Left renal cortex interstitium (tissue), 4 donors: ENCODE measurements at places on chromosomes 13 and 19.

GRCh38 chr13:82681535-82681934, 1200.7 kb downstream of the SLITRK1 start:
- no peak for DNase-seq

DNA sequence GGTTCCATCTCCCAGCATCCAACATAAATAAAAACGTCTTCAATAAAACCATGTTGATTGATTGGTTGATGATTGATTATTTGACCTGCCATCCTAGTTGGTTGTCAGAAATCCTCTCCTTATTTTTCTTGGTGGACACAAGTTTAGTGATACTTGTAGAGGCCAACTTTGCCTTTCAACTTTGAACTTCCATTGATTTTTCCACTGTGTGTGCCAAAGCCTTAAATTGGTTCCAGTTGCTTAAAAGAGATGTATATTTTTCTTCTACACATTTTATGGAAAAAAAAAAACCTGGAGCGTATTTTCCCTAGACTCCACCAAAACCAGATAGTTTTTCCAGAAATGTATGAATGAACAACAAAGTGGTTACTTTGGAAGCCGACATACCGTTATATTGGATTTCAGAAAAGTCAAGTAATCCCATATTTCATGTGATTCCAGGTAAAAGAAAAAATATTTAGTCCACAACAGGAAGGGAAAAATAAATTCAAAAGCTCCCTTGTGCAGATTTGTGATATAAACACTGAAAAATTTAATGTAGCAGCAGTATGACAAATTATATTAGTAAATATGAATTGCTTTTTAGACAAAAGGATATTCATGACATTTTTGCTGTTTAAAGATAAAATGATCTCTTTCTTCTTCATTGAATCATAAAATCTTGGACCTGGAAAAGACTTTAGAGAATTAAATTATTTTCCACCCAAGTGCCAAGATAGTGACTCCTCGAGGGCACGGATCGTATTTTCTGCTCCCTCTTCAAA, 85.2 kb downstream of the MBNL2 start:
- no peak for DNase-seq

DNA sequence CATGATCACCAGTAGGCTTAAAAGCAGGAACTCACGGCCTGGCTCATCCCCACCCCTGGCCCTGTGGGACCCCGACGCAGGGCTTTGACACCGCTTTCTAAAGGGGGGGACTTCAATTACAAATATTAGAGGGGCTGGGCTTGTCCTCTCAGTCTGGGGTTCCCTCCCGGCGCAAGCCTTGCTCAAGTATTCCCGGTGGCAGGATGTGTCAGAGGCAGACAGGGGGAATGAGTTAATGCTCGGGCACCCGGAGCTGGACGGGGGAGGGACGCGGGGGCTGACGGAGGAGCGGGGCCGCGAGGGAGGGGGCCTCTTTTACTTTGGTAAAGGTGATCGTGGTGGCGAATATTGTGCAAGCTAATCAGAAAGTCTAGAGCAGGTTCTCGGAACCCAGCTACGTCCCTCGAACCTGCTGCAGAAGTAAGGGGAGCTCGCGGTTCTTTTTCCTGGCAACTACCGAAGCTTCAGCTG, 1.1 kb downstream of the FGF14 start:
- peak; percentile 9 for DNase-seq

DNA sequence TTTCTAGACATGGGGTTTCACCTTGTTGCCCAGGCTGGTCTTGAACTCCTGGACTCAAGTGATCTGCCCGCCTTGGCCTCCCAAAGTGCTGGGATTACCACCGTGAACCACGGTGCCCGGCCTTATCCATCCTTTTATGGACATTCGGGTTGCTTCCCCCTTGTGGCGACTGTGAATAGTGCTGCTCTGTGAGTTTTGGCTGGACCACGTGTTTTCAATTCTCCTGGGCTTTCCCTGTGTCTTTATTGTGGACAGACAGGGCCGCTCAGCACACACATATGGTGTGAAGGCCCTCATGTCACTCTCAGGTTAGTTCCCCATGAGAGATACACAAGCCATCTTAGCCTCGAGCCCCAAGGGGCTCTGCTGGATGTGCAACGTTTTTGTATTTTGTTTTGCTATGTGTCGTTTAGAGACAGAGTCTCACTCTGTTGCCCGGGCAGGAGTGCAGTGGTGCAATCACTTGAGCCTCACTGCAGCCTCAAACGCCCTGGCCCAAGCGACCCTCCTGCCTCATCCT, 40.5 kb downstream of the MAU2 start:
- peak; percentile 53 for DNase-seq

DNA sequence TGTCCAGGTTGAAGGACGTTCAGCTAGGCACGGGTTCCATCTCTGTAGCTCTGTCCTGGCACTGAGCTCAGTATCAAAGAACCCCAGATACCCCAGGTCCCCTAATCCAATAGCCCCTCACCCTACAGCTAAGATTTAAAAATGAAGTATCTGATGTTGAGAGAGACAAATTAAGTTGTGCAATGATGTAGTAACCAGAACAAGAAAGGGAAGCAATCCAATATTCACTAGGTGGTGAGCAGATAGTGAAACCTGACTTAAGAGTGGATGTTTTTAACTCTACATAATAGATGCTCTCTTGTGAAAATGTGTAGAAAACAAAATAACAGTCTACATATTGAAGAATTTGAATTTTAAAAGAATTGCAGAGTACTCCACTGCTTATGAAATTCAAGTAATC, 1.8 kb downstream of the ACOD1 start:
- DNase-seq = no peak

GRCh38 chr13:103157016-103157415, 90.8 kb upstream of the SLC10A2 start:
- no peak for DNase-seq

GRCh38 chr13:31264151-31264550, 64.4 kb downstream of the B3GLCT start:
- DNase-seq = no peak

DNA sequence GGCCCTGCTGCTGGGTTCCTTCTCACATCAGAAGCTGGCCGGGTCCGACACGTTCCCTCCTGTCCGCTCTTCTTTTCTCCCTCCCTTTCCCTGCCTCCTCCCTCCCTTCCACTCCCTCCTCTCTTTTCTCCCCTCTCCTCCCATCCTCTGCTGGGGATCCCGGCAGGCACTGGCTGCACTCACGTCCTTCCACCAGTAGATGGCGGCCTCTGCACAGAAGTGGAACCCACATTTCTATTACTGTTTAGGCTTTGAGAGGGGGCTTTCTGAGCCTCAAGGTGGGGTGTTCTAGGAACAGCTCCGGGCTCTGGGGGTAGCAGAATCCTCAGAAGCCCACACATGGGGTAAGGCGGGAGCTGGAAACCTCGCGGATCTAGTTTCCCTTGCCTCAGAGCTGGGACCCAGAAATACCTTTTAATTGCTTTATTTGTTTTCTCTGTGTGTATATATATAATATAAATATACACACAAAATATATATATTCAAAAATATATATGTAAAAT, 294.2 kb downstream of the ZNF536 start:
- no peak for DNase-seq

DNA sequence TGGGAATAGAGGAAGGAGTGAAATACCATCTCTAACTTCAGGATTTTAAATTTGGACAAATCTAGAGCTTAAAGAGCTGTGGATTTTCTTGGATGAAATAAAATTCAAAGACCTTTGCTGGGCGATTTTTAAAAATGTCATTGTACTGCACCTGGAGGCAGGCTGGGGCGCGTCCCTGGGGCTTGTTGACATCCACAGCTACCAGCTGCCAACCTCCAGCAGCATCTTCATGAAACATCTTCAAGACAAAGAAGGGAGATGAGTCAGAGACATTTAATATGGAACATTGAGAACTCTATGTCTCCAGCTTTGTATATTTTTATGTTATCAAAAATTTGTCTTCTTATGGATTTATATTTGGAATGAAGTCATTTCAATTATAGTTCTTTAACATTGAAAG, 132.5 kb downstream of the NALCN start:
- no peak for DNase-seq
